ENCODE measurements at places on chromosomes 5 and 9.

GRCh38 chr9:15104826-15105420, 194.7 kb upstream of the FREM1 start:
- peak; percentile 3 for DNase-seq

GRCh38 chr5:95069021-95069420, 215.9 kb downstream of the MCTP1 start:
- DNase-seq: no peak

DNA sequence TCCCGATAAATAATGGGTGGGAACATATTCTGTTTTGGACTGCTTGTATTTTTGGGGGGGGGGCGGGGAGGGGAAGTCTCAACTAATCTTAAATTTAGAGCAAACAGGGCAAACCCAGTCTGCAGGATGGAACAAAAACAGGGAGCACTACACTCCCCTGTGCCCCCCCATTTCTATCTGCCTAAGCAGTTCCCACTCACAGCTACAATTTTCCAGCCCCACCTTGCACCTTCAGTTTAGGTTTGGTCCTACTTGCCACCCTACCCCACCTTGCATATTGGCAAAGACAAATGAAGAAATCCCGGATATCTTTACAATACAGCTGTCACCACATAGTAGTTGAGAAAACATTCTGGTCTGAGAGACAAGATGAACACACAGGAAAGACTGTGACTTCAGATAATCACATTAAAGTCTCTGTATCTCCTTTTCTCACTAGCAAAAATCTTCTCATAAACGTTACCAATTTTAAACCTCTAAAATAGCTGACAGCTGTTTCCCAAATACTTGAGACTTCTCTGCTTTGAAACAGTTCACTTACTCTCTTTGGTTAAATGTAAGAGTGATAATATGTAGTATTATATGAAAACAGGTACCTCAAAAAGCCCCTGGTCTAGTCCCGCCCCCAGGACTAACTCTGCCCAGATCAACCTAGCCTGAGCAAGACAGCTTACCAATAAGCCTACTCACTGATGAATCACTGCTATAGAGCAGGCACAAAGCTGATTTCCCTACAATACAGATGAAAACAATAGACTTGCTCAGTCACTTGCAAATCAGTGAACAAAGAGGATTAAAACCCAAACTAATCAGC, 5.2 kb upstream of the RAPGEF6 start:
- peak; percentile 6 for DNase-seq

DNA sequence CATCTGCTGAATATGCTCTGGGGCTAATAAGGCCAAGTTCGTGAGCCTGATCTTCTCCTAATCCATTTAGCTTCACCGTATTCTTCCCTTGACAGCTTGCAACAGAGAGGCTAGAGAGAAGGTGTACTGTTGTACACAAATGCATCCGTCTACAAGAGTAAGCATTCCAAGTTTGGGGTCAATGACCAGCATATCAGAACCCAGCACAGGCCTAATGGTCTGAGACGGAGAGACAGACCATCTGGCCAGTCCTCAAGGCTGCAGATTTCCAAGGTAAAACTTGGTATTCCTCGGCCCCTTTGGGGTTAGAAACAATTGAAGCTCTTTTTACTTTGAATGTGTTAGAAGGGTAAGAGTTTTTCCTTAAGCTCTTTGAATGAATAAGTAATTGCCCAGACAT, 481.2 kb upstream of the KLF4 start:
- no peak for DNase-seq

DNA sequence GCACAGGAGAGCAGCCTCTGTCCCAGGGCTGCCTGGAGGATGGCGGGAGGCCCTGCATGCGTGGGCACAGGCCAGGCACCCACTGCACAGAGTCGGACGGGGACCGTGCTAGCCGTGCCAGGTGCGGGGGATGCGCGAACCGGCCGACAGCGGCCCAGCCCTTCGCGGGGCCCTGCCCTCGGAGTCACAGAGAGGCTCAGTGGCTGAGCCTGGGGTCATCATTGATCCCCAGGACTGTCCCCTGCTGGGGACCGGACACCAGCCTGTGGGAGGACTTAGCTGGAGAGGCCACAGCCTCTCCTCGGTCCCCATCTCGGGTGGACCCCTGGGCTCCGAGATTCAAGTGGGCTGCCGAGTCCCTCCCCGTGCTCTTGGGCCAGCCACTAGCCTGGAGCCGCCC, 19.1 kb upstream of the LAMC3 start:
- no peak for DNase-seq

DNA sequence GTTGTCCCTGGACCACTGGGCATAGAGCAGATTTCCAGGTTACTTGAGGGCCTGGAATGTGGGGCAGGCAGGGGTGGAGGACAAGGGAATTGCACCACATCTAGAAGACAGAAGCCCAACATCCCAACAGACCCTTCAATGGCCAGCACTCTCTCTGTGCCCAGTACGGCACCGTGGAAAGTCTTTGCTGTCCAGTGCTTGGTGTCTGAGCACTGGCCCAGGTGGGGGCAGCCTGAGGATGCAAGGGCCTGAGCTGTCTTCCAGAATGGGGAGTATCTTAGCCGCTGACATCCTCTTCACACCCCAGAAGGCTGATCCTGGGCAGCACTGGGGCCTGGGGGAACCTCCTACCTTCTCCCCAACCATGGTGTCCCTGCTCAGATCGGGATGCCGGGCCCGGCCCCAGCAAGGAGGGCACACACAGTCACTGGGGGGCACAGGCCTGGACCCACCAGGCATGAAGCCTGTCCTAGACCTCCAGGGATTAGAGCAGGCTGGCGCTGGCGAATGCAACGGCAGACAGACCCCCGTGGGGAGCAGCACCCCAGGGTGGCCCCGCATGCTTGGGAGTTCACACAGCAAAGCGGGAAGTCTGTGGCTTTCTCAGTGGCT, 40.6 kb upstream of the OLFM1 start:
- no peak for DNase-seq

DNA sequence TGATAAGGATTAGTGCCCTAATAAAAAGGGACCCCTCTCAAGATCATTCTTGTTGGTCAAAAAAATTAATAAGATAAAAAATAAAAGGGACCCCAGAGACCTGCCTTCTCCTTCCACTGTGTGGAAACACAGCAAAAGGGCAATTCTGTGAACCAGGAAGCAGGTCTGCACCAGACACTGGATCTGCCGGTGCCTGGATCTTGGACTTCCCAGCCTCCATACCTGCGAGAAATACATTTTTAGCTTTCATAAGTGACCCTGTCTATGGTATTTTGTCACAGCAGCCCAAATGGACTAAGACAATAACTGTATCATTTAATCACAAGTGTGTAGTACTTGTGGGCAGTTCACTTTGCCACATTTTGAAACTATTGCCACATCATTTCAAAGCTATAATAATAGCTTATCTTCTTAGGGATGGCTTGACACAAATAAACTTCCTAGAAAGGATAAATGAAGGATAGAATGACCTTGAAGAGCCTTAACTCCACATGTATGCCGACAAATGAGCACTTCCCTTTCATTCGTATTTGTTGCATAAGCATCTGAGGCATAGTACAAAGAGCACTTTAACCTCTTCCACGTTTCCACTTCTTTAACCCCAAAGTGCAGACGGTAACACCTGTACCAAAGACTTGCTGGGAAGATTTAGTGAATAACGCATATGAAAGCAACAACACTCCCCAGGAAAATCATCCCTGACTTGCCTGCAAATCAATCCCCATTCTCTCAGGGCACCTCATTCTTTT, 336.5 kb downstream of the RFX3 start:
- DNase-seq: no peak

GRCh38 chr9:76619640-76620039, 144.6 kb upstream of the PCA3 start:
- no peak for DNase-seq

DNA sequence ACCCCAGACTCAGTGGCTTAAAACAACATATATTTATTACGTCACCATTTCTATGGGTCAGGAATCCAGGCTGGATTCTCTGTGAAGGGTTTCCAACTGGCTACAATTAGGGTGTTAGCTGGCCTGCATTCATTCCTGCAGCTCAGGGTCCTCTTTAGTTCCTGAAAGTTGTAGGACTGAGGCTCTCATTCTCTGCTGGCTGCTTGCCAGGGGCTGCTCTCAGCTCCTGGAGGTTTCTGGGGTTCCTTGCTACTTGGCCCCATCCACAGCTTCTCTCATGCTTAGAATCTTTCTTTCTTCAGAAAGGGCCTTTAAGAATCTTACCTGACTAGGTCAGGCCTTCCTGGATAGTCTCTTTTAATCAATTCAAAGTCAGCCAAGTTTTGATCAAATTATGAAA, 424.6 kb downstream of the GADD45G start:
- no peak for DNase-seq

DNA sequence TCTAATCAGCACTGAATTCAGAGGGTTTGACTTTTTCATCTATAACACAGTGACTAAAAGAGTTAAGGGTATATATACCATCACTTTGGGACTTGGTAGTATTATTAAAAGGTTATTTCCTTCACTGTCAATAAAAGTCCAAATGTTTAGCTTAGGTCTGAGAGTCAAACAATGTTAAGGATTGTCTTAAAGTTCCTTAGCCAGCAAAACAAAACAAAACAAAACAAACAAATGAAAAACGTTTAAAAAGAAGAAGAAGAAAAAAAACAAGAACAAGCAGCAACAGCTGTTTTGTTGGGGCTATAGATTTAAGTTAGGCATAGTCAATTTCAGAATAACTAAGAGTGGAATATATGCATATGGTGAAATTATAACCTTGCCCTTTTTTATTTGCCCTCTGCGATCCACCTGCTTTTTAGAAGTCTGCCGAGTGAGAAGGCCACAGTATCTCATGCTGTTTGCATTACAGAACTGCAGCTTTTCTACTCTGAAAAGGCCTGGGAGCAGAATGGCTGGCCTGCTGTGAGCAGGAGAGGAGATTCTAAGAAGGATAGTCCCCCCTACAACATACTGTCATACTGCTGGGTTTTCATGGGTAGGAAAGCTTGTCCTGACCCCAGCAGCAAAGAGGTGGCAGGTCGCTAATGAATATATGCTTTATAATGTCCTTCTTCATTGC, 141.7 kb downstream of the NTRK2 start:
- no peak for DNase-seq

DNA sequence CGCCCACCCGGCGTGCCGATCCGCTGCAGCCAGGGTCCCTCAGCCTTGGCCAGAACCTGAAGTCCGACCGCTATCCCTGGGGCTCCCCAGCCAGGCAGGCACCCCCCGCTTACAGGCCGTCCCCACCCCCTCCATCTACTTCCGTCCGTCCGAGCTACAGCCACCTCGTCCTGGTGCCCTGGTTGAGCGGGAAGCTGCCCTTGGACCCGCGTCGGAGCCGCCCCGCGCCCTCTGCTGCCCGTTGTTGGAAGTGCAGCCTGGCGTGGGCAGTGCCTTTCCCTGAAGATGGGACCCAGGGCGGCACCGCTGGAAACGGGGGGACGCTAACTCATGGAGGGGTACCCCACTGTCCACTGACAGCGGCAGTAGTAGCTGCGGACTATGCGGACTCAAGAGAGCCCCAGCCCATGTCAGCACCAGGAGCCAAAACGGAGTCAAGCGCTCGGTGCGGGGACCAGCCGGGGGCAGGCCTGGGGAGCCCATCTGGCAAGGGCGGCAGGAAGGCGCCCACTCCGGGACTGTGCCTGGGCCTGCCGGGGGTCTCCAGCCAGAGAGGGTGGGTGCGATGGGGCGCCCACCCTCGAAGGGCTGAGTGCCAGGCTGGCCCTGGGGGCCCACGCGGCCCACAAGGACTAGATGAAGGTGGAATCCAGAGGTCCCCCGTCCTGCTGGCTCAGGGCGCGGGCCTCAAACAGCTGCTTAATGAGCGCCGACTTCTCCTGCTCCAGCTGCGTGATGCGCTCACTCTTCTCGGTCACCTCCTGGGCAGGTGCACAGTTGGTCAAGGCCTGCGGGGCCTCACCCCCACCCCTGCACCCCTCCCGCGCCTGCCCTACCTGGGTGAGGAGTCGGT, 6.1 kb downstream of the SAPCD2 start:
- no peak for DNase-seq

DNA sequence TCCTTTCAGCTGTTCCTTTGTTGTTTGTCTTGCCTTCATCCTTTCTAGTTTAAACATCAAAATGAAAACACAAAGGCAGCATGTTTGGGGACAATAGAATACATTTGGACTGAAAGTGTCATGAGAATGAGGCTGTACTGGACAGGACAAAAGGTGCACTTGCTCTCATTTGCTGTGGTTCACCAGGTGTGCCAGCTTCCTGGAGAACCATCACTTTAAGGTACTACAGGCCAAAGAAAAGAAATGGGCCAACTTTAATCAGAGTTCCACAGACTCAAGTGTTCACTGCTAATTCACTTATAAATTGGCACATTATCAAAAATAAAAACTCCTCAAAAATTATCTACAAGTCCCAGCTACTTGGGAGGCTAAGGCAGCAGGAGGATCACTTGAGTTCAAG, 53.8 kb downstream of the ABHD17B start:
- no peak for DNase-seq

DNA sequence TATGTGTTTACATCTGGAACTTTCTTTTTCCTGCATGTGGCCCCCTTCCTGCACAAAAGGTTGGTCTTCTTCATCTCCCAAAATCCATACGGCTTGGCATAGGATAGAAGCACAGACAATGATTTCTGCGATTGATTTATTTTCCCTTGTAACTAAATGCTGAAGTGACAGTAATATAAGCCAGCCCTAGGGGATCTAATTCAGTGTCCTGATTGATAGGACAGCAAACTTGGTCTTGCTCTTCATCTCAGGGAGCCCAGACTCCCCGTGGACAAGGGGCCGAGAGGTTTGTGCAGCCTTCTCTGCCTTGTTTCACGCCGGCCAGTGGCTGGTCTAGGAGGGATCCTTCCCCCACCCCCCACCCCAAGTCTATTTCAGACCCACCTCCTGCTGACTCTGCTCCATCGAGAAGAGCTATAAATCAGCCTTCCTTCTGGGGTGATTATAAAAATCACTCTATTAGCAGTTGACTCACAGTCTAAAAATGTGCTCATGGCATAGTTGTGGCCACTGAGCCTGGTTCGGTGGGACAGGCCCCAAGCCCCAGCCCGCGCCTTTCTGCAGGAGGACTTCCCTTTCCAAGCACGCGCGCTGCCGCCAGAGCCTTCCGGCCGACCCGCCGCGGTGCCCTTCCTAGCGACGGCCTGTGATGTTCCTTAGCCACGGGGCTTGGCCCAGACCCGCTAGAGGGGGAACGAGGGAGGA, 89.8 kb upstream of the COL5A1 start:
- no peak for DNase-seq

DNA sequence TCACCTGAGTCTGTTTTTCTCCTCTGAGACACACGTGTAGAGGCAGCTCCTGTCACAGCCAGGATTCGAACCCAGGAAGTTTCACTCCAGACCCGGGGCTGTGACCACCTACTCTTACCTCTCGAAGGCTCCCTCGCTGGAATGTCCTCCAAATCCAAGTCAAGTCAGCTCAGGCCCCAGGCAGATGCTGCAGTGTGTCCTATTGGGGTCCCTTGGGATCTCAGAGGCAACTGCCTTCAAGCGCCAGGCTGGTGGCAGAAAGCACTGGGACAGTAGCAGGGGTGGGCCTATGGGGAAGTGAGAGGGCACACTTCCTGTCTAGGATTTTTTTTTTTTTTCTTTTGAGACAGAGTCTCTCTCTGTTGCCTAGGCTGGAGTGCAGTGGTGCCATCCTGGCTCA, 762 bp upstream of the ST6GALNAC4 start:
- DNase-seq: no peak

- DNase-seq: no peak
Measured at GRCh38 chr9:84075004-84075403, 94.4 kb downstream of the RMI1 start.

- no peak for DNase-seq
Measured at GRCh38 chr5:139849942-139850341, 54.3 kb downstream of the PSD2 start.

GRCh38 chr5:90473396-90474234, 956 bp downstream of the MBLAC2 start:
- DNase-seq: peak; percentile 12

GRCh38 chr5:53607886-53608285, 47.4 kb downstream of the NDUFS4 start:
- no peak for DNase-seq

GRCh38 chr5:150499437-150499956, 8.4 kb upstream of the NDST1 start:
- no peak for DNase-seq
